HFFc6 (cell line): ENCODE measurements at places on chromosomes 1 and 21. TPM values are rescaled to one million over a fixed set of nuclear protein-coding genes. Genes with fewer than 3 reads are reported as not detected.
A peak's percentile ranks its signal among the peaks of the same experiment; 100 is the strongest.

Gene NGF
- 45.1 to 53.8 TPM (median 45.4 TPM) in 3 replicates for total RNA-seq

Gene PLPPR4
- total RNA-seq: 0.43 to 0.66 TPM (median 0.46 TPM) in 3 replicates

Gene ACOT11
- 2.4 to 4.5 TPM (median 3.6 TPM) in 3 replicates for total RNA-seq

Gene CD2
- not detected in 3 replicates for total RNA-seq

Gene CSMD2
- 1.1 to 2.9 TPM (median 2.6 TPM) in 3 replicates for total RNA-seq

DNA sequence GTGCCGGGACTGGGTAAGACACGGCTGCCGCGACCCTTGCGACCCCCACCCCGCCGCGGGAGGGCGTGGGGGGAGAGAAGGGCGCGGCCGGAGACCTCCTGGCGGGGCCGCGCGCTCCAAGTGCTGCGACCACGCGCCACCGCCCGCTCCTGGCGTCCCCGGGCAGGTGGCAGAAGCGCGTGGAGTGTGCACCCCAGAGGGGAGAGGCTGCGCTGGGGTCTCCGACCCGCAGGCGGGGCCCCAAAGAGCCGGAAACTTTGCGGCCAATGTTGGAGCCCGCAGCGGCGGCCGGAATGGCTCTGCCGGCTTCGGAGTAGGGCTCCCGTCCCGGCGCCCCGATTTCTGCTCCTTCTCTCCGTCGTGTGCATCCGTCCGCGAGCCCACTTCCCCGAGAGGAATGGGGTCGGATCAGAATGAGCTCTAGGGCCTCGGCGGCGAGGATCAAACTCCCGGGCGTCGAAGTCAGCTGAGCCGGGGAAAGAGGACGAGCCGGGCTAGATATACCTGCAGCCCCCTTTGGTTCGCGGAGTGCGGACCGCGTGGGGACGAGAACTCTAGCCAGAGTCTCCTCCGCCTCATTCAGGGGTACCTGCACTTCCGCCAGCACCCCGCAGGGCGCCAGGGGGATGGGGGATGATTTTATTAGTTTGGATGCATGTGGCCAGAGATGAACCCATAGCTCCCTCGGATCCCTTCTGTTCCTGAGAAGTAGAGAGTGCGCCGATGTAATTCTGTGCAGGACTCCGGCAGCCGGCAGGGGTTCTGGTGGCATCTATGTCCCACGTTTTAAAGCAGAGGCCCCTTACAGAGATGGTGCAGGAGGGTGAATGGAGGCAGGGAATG lies 751 bp downstream of the STUM start:
- DNase-seq: no peak

DNA sequence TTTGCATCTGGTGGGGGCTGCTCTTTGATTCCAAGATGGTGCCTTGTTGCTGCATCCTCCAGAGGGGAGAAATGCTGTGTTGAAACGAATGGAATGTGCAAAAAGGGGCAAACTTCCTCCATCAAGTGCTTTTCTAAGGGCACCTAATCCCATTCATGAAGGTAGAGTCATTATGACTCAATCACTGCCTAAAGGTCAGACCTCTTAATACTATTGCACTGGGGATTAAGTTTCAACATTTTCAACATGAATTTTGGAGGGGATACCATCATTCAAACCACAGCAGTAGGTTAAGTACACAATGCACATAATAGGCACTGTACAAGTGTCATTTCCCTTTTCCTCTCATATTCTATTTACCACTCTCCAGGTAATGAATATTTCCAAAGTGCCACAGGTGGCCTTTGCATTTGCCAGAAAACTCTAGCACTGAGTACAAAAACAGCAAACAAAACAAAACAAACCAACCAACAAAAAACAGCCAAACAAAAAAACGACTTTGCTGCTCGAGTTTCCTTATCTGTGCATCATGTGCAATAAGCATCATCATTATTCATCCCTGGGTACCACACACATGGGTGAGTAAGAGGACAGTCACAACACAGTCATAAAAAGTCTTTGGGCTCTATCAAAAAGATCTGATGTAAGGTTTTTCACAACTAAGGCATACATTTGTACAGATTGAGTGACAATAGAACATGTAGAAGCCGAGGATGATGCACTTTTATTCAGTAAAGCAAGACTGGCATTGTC lies 42.5 kb downstream of the IFI44 start:
- DNase-seq: peak; percentile 86

DNA sequence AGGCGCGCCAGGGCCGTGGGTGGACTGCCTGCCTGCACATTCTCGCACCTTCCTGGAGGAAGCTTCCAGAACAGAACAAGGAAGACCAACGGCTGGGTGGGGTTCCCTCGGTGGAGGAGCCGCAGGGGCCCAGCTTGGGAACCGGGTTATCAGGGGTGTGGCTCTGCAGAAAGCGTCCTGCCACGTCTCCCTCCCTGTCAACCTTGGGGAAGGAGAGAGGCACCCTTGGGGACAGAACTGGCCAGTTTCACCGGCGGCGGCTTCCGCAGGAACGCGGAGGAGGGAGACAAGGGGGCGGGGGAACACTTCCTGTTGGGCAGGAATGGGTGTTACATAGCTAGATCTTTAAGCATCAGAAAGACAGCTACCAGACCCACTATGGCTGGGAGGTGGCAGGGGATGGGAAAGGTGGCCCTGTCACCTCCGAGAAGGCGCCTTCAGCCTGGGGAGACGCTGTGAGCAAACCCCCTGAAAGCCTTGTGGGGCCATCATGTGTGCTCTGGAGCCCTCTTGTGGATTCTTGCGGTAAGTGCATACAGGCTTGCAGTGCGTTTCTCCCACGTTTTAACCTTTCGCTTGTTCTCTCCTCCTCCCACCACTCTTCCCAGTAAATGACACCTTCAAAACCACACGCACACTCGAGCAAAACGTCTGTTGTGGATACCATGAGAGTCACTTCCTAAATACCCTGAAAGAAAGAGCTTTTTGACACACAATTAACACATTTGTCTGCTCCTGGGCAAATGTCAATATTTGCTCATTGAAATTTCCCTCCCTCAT lies 3.8 kb upstream of the PLEKHA6 start:
- DNase-seq: peak; percentile 58
